Activated CD8-positive, alpha-beta T cell treated with anti-CD3 and anti-CD28 coated beads, Interleukin-2, amount 10 ng/mL, durations not matched to agents 7 days and 5 days (primary cell): ENCODE measurements at places on chromosomes 3 and 15. TPM values are rescaled to one million over a fixed set of nuclear protein-coding genes. Genes with fewer than 3 reads are reported as not detected.
A peak's percentile ranks its signal among the peaks of the same experiment; 100 is the strongest.

The GNL3 gene
- total RNA-seq = 85.5 TPM

The ZNF717 gene
- total RNA-seq = 13.3 TPM

The TNFSF10 gene
- 108 TPM for total RNA-seq

The PLA2G4E gene
- total RNA-seq = not detected

The SLC28A2 gene
- not detected for total RNA-seq

The TM4SF18 gene
- not detected for total RNA-seq

The CATSPER2 gene
- total RNA-seq = 9.1 TPM

The DUOXA2 gene
- not detected for total RNA-seq

The FSTL1 gene
- 0.50 TPM for total RNA-seq

The EIF4E3 gene
- 56.5 TPM for total RNA-seq

The MANF gene
- total RNA-seq = 136 TPM

The ANKRD63 gene
- total RNA-seq = not detected

The PLCD1 gene
- 10.1 TPM for total RNA-seq

The XCR1 gene
- total RNA-seq = not detected

The CYP11A1 gene
- total RNA-seq = not detected

GRCh38 chr3:16848007-16848406 is 36.7 kb upstream of the PLCL2 start:
- DNase-seq = no peak

DNA sequence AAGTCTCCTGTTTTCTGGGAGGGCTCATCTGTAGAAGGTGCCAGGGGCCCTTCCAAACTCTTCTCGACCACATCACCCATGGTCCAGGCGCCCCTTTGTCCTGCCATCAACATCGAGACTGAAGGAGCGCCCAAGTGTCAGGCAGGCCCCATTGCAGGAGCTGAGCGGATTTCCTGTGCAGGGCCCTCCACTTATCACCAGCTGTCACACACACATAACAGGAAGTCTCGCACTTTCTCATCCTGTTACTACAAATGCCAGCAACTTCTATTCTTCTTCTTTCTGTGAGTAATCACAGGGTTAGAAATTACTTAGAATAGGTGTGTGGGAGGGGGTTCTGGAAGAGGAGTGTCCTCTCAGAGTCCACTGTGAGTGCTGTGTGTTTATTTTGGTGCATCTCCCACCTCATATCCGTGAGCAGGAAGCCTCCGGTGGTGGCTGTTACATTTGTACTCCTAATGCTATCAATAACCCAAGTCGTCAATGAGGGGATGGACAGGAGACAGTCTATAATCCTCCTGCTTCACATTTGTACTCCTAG is at the start of gene KLHL6:
TSS of gene KLHL6 (minus strand) at position 166 of the 541 bp plus-strand sequence. CDS start at position 113, 53 bp downstream.
- DNase-seq = peak; percentile 84

- peak; percentile 72 for DNase-seq
Observed at GRCh38 chr3:9769426-9770275, at the start of gene CAMK1. CAMK1 (minus strand) TSS chr3:9769947; CDS start chr3:9767749, 2,198 bp downstream.

DNA sequence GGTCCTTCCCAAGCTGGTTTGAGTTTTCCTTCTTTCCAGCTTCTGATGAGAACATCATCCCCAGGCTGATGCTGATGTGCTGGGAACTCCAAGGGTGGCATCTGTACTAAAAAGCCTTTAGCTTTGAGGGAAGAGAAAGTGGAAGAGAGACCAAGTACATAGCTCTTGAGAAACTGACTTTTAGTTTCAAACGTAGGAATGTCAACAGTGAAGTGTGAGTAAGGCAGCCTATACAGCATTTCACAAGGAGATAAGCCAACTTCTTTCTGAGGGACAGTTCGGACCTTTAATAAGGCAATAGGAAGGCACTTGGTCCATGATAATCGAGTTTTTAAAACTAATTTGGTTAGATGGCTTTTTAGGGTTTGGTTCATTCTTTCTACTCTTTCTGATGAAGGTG is 53.7 kb downstream of the DLG1 start:
- no peak for DNase-seq

DNA sequence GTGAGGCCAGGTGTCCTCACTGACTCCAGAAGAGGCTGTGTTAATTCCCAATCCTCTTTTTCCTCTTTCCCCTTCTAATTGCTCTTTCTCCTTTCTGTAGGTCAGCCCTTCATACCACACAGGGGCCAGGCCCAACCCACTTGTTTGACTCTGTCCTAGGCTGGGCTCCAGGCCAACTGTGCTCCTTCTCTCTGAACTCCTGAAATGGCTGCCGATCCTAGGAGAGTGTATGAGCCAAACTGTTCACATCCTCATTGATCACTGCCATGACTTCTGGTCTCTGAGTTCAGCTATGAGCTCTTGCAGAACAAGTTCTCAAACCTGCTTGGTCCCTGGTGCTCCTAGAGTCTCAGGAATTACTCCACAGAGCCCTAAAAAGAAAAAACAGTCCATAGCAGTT is 145.1 kb downstream of the VGLL4 start:
- DNase-seq = no peak

- no peak for DNase-seq
Observed at GRCh38 chr3:112000966-112001365, 2.2 kb downstream of the TAGLN3 start.

DNA sequence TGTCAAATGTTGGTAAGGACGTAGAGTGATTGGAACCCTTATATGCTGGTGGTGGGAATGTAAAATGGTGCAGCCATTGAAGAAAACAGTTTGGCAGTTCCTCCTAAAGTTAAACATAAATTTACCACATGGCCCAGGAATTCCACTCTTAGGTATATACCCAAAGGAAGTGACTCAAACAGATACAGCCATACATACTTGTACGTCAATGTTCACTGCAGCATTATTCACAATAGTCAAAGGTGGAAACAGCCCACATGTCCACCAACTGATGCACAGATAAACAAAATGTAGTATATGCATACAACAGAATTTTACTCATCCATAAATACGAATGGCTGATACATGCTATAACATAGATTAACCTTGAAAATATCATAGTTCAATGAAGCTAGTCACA is 13.2 kb downstream of the CLASP2 start:
- no peak for DNase-seq

GRCh38 chr3:166554023-166554422 is 716.8 kb upstream of the BCHE start:
- no peak for DNase-seq

DNA sequence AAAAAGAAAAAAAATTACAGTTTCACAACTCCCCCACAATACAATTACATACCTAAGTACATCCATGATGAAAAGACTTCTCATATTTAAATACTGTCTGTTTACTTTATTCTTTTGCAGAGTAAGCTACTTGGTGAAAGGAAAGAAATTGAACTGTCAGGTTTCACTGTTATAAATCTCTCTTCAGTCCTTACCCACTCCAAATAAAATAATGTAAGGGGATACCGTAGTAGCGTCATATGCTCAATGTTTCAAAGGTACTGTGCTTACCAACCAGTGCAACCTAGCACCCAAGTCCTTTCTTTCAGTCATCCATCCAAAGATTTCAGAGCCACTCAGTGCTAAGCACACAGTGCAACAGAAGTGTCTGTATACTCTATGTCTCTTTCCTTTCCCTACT is 13.4 kb downstream of the GSK3B start:
- no peak for DNase-seq

GRCh38 chr3:23654571-23654970 is 151.2 kb upstream of the UBE2E1 start:
- no peak for DNase-seq

- DNase-seq = no peak
Observed at GRCh38 chr3:149792452-149793270, at the start of gene ANKUB1. ANKUB1 (minus strand) TSS chr3:149792554; CDS start chr3:149792366, 188 bp downstream.

DNA sequence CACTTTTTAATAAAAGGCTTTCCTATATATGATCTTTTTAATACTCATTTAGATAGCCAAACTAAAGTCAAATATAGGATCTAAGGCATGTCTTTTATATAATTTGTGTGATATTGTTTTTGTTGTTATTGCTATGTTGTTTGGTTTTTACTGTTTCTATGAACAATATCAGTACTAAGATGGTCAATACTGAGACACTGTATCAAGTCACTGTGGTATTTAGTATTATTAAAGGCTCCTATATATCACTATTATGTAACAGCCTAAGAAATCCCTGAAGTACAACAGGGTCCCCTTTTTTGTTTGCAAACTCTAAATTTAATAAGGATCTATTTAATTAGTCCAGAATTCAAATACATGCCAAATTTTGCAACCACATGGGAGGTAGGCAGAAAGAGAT is 61.9 kb downstream of the TBC1D5 start:
- DNase-seq = no peak

DNA sequence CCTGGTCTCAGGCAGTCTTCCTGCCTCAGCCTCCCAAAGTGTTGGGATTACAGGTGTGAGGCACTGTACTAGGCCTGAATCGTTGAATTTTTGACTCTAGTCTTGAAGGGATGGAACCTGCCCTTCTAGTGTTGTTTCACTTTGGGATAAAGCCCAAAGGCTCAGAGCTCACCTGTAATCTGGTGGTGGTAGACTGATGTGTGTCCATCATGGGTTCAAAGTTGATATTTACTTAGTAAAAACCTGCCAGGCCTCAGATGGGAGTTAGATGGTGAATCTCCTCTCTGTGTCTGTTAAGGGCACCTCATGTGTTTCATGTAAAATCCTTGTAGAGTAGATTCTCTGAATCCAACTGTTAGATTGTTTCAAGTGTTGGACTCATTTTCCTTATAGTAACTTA is 41.1 kb downstream of the FNDC3B start:
- no peak for DNase-seq

GRCh38 chr3:72078676-72079368 is 293.9 kb upstream of the PROK2 start:
- no peak for DNase-seq

- DNase-seq = no peak
Observed at GRCh38 chr15:44064706-44065105, 130.4 kb downstream of the FRMD5 start.

DNA sequence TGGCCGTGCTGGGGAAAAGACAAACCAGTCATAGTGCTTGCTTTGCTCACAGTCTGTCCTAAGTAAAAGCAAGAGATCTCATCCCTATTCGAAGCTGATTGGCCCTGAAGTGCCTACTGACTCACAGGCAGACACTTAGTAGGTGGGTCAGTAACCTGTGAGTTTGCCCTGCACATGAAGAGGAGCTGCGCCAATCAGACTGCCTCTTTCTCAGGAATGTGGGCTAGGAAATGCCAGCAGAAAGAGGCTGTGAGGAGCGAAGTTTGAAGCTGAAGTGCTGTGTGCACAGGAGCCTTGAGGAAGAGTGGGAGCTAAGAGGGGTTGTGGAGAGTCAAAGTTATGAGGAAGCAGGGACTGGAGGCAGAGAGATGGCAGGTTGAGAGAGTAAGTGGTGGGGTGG is 126.8 kb downstream of the IL20RB start:
- no peak for DNase-seq

GRCh38 chr3:111709645-111710044 is 114.5 kb upstream of the ZBED2 start:
- no peak for DNase-seq

- DNase-seq = no peak
Observed at GRCh38 chr15:72179950-72180581, 17.5 kb downstream of the GRAMD2A start.

DNA sequence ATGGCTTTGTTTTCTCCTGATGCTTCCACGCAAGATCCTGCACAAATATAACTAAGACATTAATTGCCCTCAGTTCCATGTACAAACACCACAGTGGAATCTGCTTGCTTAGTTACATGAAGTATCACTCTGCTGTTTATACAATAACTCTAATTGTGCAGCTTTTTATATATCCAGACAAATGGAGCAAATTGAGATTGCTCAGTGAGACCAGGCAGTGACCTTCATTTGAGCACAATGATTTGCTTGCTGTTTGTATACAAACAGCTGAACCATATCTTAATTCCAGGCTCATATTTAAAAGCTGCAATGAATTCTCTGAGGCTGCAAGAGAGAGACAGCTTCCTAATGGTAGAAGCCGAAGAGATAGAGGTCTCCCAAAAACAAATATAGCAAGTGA is 243.7 kb downstream of the CADPS start:
- DNase-seq = no peak

- DNase-seq = no peak
Observed at GRCh38 chr15:71888797-71889196, 78.4 kb downstream of the NR2E3 start.

DNA sequence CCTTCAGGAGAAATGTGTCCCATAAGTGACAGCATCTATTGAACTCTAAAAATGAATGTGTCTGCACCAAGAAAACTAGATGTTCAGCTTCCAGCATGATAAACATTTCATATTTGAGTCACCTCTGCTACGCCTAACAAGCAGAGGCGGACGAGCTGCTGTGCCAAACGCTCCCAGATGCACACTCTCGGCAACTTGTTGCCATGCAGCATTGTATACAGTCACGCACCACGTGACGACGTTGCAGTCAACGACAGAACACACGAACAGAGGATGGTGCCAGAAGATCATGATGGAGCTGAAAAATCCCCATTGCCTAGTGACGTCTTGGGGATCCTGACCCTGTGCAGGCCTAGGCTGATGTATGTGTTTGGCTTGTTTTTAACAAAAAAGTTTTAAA is 137.5 kb downstream of the XXYLT1 start:
- no peak for DNase-seq

DNA sequence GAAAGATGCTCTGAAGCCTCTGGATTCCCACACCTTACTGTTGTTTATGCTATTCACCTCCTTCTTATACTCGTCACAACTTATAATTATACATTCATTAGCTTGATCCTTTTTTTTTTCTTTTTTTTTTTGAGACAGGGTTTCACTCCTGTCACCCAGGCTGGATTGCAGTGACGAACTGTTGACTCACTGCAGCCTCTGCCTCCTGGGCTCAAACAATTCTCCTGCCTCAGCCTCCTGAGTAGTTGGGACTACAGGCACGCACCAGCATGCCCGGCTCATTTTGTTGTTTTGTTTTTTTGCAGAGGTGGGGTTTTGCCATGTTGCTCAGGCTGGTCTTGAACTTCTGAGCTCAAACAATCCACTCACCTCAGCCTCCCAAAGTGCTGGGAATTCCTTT is 143.6 kb downstream of the PLCL2 start:
- DNase-seq = no peak

DNA sequence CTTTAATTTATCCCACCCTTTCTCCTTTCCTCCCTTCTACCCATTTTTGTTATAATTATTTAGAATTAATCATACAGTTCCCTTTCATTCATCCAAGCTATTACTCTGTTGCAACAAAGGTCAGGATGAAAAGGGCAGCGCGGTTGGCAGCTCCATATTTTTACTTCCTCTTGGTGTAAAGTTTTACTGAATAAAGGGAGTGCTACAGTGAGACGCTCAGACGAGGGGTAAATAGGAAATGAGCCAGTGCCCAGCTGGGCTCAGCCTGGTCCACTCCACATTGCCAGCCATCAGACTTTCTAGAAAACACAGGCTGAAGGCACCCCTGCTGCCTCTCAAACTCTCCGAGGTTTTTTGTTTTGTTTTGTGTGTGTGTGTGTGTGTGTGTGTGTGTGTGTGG is 21.9 kb upstream of the ZBTB38 start:
- DNase-seq = no peak

DNA sequence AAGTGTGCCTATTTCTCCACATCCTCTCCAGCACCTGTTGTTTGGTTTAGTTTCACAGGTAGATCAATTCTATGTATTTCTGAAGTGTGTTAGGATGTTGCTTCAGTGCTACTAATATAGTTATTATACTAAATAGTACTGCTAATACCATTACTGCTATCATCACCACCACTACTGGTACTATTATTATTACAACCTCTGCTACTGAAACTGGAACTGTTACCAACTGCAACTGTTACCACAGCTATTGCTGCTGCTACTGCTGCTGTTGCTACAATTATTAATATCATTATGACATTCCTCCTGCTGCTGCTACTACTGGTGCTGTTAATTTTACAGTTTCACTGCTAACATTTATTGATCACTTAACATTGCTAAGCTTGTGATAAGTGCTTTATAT is 8.3 kb upstream of the LMOD3 start:
- no peak for DNase-seq

- DNase-seq = no peak
Observed at GRCh38 chr15:97597801-97598200, 362.7 kb upstream of the ARRDC4 start.
